ENCODE measurements at places on chromosomes 6 and 20. TPM values are rescaled to one million over a fixed set of nuclear protein-coding genes. Genes with fewer than 3 reads are reported as not detected.

- no peak for DNase-seq
Observed at GRCh38 chr6:42106112-42107023, 36.1 kb downstream of the C6orf132 start.

Gene VGLL2
- 1.7 TPM for total RNA-seq

DNA sequence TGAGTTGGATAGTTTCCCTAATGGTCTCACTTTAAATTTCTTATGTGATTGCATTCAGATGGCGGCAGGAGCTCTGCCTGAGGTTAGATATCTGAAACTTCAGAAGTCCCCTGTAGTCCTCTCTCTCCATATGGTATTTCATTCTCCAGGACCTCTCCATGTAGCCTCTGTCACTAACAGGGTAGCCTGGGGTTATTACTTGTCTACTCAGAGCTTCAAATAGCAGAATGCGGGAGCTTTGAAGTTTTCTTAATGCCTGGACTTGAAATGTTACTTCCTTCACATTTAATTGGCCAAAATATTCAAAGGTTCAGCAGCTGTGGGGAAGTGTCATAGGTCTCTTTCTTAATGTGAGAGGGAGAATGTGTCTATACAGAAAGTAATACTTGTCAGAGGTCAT lies 1370.4 kb downstream of the GRIK2 start:
- DNase-seq: no peak

DNA sequence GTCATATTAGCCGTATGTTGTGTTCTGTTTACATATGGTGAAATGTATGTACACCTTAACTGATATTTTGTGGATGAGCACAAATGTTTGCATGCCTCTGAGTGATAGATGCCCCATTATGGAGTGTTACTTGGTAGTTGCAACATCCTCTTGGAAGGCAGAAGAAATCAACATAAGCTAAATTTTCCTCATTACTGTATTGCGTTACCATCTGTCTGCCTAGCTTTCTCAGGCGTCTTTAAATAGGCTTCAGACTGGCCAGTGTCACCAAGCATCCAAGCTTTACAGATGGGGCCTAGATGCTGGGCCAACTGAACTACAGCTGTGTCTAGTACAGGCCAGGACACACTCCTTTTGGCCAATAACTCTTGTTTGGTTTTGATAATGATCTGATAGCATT lies 250.6 kb downstream of the SAMD5 start:
- no peak for DNase-seq

Gene SNAI1
- total RNA-seq: 9.1 TPM

DNA sequence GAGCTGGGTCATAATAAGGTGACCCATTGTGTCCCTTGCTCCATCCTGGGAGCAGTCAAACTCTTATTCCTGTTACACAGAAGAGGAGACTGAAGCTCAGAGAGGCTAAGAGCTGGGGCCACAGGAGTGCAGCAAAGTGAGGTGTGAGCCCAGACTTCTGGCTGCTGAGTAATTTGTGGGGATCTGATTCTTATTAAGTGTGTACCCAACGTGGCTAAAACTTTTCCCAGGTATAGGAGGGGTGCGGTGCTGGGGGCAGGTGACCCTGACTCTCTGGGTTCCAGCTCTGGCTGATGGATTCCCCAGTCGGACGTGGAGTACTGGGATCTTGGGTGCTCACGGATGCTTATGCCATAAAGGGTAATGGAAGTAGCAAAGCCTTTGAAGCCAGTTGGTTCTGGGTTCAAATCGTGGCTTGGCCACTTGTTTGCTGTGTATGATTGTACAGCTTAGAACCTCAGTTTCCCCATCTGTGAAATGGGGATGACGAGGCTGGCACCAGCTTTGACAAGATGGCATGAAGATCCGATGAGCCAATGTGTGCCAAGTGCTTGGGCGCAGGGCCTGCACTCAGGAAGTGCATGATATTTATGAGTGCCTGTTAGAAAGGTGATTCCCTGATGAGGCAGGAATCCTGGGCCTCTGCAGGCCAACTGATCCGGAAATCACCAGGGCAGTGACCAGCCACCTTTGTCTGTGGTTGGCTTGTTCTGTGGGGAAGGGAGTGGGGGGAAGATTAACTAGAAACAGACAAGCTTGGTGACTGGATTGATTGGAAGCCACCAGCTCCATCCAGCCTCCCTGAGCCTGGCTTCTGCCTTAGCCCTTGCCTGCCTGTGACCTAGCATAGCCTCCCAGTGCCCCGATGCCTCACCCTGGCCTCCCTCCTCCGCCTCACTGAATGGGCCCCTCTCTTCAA lies 6.0 kb downstream of the SRC start:
- no peak for DNase-seq

GRCh38 chr6:149306967-149307366 lies 10.5 kb upstream of the TAB2 start:
- no peak for DNase-seq

Gene SUMO4
- total RNA-seq: 1.6 TPM

DNA sequence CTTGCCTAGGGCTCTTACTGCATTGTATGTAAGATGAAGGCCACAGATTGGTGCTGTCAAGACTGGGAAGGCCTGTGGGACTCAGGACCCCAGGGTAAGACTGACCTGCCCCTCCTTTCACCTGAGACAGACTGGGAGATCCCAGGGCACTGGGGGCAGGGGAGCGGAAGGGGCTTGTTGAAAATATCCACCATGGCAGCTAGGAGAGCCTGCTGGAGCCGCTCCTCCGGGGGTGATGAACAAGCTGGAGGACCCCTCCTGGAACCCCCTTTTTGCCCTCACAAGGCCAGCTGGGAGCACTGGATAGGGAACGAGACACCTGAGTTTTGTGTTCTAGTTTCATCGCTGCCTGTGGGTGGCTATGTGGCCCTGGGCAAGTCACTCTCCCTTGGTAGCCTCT lies 9.2 kb upstream of the SDCBP2 start:
- DNase-seq: no peak

Gene BPIFB1
- not detected for total RNA-seq

Gene TRIM40
- not detected for total RNA-seq

Gene CYP39A1
- total RNA-seq: 0.84 TPM

- DNase-seq: no peak
Observed at GRCh38 chr6:115796829-115797228, 263.9 kb downstream of the FRK start.

- no peak for DNase-seq
Observed at GRCh38 chr20:22866812-22867341, 168.2 kb upstream of the SSTR4 start.

Gene EEF1A2
- total RNA-seq: 37.6 TPM

Gene SHLD1
- 2.9 TPM for total RNA-seq

DNA sequence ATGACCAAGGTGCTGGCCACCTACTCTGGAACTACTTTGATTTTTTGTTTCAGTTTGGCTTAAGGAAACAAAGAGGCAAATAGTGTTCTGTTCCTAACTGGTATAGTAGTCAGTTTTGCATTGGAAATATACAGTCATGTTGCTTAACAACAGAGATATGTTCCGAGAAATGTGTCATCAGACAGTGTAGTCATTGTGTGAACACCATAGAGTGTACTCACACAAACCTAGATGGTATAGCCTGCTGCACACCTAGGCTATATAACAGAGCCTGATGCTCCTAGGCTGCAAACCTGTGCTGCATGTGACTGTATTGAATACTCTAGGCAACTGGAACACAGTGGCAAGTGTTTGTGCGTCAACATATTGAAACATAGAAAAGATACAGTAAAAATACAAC lies 80.4 kb downstream of the ARID1B start:
- peak; percentile 41 for DNase-seq

Gene PTPRK
- 139 TPM for total RNA-seq

DNA sequence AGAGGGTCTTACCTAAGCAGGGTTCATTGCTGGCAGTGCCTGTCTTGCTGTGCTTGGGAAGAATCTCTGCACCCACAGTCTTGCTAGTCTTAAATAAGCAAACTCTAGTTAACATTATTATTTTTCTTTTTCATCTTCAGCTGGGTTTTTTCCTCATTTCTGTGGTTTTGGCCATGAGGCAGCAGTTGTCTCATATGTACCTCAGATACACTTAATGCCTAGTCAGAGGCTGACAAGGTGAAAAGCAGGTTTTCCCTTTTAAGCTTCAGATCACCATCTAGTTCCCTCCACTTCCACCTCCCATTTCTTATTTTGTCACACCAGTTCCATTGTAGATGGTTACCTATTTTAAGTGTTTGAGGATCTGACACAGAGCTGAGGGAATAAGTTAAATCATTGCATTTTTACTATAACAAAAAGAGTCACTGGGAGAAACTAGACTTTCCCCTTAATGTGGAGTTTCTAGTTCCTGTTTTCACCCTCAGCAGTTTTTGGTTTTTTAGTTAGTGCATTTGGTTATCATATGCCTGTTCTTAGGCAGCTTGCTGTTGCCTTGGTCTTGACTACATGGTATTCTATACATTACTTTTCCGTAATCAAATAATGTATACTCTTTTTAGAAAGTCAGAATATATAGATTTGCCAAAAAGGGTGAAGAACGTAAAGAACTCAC lies 46.0 kb downstream of the AFDN start:
- DNase-seq: peak; percentile 46

GRCh38 chr20:49518576-49518975 lies 36.1 kb upstream of the KCNB1 start:
- no peak for DNase-seq

GRCh38 chr6:145841668-145842067 lies 27.1 kb upstream of the FBXO30 start:
- no peak for DNase-seq

DNA sequence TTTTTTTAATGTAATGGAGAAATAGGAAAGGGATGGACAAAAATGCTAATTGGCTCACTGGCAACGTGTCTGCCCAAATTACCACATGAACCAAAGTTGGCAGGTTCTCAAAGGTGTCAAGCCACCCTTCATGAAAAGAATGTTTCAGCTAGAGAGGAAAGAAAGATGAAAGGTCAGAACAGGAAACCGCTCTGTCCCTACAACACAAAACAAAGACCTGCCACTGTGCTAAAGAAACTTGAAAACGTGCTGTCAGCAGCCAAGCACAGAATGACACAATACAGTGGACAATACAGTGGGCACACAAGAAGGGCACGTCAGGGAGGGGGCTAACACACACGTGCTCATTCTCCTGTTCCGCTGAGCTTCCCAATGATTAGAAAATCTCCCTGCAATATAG lies 4.9 kb downstream of the PREP start:
- DNase-seq: no peak

DNA sequence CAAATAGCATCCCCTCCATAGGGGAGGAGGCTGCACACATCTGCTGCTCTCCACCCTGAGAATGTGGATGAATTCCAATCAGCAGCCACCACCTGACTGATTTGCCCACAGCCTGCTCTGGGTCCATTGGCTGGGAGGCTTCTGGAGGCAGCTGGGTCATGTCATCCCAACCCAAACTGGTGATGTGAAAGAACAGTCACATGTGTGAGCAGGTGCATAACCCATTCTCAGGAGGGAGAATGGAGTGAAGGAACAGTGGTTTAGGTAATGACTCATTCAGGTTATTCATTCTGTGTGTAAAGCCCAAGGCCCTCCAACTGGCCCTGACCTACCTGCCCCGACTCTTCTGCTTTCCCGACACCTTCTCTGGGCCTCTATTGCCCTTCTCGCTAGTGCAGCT lies 90.9 kb upstream of the GCM1 start:
- no peak for DNase-seq

- DNase-seq: no peak
Observed at GRCh38 chr6:362231-362923, 29.2 kb upstream of the IRF4 start.

Gene ZNF391
- 6.0 TPM for total RNA-seq

- peak; percentile 90 for DNase-seq
Observed at GRCh38 chr6:44653761-44654218, 266.3 kb downstream of the CDC5L start.

DNA sequence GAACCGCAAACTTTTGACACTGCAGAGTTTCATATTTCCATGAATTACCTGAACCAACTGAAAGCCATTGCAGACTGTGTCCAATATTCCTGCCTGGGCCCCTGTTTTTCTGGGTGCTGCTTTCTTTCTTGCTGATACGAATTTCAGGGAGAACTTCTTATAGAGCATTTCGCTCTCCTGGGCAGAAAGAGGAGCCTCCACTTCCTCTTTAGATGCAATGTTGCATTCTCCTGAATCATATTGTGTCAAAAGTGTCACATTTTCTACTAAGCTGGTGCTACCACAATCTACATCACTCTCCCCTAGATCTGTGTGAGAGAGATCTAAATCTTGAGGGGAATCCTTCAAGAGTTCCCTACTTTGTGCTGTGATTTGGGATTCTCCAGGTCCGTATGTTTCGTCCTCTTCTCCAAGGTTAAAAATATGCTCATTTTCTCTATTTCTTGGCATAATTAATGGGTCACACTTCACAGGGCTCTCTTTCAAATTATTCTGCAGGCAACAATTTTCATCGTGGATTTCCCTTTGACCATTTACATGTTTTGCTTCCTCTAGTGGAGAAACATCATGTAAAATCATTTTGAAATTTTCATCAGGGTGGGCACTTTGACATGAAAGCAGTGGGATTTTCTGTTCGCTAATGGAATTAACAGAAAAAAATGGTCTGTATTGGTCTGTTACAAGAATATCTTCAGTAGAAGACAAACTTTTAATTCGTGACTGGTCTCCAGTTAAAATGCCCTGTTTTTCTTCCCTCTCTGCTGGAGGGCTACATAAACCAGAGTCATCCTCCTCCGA lies 102.3 kb downstream of the DST start:
- DNase-seq: no peak

DNA sequence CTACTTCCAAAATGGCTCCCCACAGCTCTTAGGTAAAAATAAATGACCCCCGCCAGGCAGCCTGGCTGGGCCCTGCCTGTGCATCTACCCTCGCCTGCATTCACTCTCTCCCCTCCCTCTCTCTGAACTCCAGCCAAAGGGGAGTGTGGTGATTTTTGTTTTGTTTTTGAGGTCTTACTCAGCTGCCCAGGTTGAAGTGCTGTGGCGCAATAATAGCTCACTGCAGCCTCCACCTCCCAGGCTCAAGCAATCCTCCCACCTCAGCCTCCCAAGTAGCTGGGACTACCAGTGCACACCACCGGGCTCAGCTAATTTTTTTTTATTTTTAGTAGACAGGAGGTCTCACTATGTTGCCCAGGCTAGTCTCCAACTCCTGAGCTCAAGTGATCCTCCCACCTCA lies 15.8 kb downstream of the NFATC2 start:
- DNase-seq: no peak

Gene MMP24
- 13.7 TPM for total RNA-seq

Gene FRS3
- 3.6 TPM for total RNA-seq

Gene RIMS1
- 1.8 TPM for total RNA-seq

DNA sequence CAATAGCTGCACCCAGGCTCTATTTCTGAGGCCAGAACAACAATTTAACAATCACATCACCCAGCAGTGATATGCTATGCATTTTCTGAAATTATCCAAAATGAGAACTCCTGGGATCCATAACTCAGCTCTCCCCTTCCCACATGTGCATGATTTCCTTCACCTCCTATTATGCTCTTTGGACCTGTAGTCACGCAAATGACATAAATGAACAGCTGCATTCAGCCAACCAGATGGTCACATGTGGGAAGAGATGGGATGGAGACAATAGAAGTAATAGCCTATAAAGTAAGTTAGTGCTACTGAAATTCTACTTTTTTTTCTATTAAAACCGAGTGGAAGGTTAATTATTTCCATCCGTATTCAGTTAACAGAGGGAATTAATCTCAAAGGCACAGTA lies 662.1 kb upstream of the ID4 start:
- no peak for DNase-seq

Gene SIRPB2
- not detected for total RNA-seq

All from astrocyte (in vitro differentiated cells and primary cell).